BJ (cell line): ENCODE measurements at places on chromosomes 6 and 20. TPM values are rescaled to one million over a fixed set of nuclear protein-coding genes. Genes with fewer than 3 reads are reported as not detected.
A peak's percentile ranks its signal among the peaks of the same experiment; 100 is the strongest.

GRCh38 chr6:132253906-132254305 is 147.4 kb downstream of the MOXD1 start:
- DNase-seq: no peak

Gene ZBTB24
- polyA plus RNA-seq: 3.0 and 3.7 TPM in 2 replicates

GRCh38 chr6:22913612-22914011 is 344.2 kb downstream of the HDGFL1 start:
- no peak for DNase-seq

DNA sequence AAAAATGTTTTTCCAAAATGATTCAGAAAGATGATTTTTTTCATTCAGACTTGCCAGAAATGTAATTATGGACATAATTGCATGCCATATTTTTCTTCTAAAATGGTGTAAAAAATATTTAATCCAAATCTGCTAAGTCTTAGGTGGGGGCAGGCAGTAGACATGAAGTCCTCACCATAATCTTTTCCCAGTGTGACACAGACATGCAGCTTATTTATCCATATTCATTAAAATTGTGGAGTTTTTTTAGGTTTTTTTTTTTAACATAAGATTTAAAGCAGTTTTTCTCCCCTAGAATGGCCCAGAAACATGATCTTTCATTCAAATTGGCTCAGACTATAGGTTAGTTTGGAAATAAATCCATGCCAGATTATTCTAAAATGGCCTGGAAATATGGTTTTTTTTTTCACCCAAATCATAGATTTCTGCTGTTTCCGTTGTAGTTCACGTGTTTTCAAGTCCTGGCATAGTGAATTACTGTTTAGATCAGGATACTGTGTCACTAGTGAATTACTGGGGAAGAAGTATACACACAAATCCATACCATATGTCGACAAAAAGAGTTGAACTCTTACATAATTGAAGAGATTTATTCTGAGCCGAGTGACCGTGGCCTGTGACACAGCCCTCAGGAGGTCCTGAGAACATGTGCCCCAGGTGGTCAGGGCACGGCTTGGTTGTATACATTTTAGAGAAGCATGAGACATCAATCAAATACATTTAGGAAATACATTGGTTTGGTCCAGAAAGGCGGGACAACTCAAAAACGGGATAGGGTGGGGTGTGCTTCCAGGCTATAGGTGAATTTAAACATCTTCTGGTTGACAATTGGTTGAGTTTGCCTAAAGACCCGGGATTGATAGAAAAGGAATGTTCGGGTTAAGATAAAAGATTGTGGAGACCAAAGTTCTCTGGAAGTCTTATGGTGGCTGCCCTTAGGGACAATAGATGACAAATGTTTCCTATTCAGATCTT is 33.9 kb downstream of the ZNF133 start:
- no peak for DNase-seq

Gene RAD21L1
- 0.06 and 0.18 TPM in 2 replicates for polyA plus RNA-seq

DNA sequence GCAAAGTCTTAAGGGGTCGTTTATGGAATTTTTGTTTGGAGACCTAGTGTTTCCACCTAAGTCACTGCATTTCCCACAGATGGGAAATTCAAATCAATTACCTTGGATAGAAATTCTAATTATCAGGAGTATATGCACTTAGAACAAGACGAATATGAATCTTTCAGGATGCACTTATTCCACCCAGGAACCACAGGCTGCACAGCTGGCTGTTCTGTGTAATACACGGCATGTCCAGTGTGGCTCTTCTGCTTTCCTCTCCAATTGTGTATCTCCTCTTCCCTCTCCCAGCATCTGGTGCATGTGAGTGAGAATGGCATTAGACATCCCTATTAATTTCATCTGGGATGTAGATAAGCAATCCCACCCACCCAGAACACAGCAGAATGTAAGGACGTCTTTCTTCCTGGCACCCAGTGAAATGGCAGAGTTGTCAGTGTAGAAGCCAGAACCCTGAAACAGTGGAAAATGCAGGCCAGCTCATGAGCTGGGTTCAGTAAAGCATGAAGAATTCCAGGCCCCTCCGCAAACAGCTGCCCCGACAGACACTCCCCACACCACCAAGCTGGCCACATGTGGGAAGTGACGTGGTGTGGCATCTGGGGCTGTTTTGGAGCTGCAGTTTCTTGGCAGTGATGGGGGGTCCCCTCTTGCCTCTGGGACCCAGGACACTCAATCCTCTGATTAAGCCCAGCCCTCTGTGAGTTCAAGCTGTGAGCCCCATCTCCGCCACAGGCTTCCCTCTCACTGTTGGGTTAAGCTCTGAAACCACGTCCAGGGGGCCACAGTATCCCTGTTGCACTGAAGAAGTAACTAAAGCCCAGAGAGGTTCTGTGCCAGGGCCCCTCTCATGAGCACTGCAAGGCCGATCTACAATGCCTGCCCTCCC is 180.1 kb upstream of the CST7 start:
- no peak for DNase-seq

Gene TBX18
- 28.6 and 34.5 TPM in 2 replicates for polyA plus RNA-seq

DNA sequence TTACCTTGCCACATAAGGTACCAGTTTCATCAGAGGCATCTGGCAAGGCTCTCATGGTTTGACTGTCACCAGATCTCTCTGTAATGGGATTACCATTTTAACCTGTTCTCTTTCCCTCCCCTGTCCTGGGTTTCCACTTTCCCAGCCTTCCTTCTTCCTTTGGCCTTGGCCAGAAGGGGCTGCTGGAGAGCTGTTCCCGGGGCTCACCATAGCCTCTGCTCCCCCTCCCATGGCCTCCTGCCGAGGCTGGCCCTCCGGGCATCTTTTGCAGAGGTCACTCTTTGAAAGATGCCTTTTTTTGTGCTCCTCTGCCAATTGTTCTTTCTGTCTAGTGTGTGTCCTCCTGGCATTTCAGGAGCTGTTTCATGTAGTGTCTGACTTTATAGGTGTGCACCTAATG is 100.7 kb upstream of the SCP2D1 start:
- no peak for DNase-seq

Gene ARMH2
- not detected in 2 replicates for polyA plus RNA-seq

DNA sequence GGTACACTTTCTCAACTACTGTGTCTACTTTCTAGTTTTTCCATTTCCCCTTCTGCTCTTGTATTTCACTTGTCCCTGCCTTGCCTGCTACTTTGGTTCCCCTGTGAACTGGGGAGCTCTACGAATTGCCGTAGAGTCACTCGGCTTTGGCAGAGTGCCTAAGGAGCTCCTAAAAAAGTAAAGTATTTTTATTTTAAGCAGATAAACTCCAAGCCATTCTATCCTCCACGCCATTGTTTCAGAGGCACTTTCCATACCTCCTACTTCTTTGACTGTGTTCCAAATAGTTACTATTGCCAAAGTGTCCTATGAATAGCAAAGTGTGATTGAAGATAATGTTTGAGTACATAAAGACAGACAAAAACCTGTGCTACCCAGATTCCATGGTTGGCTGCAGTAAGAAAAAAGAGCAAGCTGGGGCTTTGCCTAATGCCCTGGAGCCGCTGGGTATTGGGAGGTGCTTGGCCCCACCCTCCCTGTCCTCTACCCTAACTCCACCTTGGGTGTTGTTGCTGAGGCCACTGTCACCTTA is 5.1 kb upstream of the MBOAT1 start:
- no peak for DNase-seq

DNA sequence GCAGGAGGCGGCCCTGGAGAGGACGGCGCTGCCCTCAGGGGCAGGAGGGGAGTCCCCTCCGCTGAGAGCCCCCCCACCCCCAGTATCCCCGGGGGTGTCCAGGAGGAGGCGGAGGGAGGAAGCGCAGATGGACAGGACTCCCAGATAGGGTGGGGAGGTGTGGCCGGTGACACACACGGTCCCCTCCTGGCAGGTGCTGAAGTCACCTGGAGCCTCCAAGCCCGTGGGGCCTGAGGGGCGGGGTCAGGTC is 1.4 kb downstream of the STMN3 start:
- DNase-seq: no peak

GRCh38 chr6:6665555-6666243 is 77.2 kb downstream of the LY86 start:
- DNase-seq: no peak

- DNase-seq: no peak
These were observed 454.7 kb downstream of the TFAP2B start for GRCh38 chr6:51273228-51273961.

- DNase-seq: no peak
These were observed 79.1 kb upstream of the SLC22A23 start for GRCh38 chr6:3535776-3536435.

DNA sequence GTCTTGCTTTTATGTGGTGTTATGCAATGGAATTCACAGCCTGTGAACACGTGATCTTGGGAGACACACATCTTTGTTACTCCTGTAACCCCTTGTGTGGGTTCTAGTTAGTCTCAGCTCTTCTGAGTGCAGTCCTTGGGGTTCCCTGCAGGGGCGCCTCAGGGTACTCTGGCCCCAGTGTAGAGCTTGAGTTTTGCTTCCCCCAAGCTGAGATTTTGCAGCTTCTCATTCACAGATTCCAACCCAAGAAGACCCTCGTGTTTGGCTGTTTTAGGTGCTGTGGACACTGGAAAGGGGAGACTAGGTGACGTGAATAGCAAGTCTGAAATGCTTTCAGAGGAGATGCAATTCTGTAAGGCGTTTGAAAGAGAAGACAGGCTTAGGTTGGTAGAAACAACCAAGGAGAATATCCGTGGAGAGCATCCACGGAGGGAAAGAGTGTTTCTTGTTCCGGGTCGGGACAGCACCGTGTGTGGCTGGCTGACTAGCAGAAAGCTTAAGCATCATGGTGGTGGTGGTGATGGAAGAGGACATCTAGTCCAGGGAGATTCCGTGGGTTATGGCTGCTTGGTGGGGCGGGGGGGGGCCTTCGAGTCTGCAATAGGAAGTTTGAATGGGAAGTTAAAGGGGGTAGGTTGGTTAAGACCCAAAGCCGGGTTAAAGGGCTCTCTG is 30.1 kb downstream of the DUSP22 start:
- no peak for DNase-seq

DNA sequence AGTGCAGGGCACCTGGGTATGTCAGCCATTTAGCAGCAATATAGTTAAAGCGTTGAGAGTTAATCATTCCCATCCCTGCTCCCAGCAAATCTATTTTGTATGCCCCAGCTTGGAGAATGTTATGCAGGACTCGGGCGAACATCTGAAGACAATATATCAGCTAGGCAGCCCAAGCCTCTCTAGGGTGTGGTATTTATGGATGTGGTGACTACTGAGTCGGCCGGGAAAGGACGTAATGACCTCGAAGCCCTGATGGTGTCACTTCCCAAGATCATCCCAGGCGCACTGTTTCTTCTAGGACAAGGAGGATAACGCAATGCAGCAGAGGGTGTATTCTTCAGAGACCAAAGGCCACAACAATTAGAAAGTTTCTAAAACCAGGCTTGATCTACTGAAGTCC is 63.6 kb upstream of the FAM184A start:
- no peak for DNase-seq

- DNase-seq: no peak
These were observed 315.1 kb downstream of the HDGFL1 start for GRCh38 chr6:22884456-22884855.

DNA sequence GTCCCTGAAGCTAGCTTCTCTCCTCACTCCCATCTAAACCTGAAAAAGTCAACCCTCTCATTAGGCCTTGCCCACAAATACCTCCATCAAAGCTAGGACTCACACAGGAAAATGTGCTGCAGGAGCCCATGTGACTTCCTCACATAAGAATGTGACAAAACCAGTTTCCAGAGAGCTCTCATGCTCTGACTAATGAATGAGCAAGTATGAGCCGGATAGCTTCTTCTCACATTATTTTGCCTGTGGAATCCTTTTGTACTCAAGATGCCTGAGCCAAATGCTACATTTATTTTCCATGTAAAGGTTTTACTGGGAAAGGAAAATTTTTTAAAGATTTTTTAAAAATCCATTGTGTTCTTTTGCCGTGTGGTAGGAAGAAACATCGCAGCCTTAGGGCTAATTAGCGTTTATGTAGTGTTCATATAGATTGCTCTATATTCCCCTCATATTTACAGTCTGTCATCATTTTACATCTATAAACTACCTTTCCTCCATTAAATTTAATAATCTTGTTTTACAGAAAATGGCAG is 68.6 kb upstream of the CCN6 start:
- DNase-seq: peak; percentile 82

GRCh38 chr6:136901212-136901784 is 20.8 kb upstream of the SLC35D3 start:
- no peak for DNase-seq
